ENCODE measurements at places on chromosomes 5 and 9. TPM values are rescaled to one million over a fixed set of nuclear protein-coding genes. Genes with fewer than 3 reads are reported as not detected.
A peak's percentile ranks its signal among the peaks of the same experiment; 100 is the strongest.

DNA sequence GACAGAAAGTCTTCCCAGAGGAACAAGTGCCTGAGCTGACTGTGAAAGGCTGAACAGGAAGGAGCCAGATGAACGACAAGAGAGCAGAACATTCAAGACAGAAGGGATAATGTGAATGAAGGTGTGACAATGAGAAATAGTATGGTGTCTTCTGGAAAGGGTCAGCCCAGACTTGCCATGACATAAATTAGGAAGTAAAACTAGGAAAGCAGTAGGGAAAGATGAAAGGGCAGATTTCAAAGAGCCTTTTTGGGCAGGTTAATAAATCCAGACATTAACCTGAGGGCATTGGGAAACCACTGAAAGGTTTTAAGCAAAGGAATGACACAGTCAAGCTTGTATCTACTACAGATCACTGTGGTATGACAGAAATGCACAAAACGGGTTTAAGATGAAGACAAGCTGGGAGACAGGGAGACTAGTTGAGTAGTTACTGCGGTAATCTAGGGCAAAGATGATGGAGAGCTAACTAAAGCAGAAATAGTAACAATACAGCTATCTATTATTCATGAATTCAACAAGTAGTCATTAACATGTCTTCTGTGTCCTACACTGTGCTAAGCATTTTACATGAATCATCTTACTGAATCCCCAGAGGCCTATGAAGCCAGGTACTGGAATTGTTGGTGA is 580.9 kb upstream of the WWC1 start:
- no peak for DNase-seq

DNA sequence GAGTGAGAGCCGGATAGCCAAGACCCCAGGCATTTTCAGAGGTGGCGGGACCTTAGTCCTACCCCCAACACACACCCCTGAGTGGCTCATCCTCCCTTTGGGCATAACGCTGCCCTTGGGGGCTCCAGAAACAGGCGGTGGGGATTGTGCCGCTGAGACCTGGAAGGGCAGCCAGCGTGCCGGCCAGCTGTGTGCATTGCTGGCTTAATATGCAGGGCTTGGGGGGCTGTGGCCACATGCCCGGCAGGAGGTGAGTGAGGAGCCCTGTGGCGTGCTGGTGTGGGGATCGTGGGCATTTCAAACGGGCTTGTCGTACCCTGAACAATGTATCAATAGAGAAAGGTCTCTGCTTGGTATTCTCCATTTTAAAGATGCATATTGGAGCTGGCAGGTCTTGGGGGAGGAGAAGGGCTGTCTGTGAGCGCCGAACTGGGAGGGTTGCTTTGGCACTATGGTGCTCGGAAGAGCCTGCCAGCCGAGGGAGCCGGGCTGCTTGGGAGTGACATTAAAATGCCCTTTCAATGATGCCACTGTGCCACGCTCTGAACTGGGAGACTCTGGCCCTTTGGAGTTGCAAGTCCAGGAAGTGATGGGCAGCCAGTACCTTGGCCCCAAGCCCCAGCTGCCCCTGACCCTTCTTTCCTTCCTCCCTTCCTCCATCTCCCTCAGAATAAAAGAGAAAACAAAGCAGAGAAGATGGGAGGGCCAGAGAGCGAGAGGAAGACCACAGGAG is 11.2 kb upstream of the OLFM1 start:
- no peak for DNase-seq

The NFIB gene
- total RNA-seq = not detected

GRCh38 chr9:127574072-127574993 is 37.7 kb upstream of the STXBP1 start:
- no peak for DNase-seq

DNA sequence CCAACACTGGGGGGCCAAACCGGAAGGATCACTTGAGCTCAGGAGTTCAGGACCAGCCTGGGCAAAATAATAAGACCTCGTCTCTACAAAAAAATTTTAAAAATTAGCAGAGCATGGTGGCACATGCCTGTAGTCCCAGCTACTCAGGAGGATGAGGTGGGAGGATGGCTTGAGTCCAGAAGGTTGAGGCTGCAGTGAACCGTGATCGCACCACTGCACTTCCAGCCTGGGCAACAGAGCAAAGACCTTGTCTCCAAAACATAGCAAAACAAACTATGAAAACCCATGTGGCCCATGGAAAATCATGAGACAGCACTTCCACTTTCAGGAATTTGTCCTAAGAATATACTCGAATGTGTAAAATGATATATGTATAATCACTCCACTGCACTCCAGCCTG is 6.1 kb downstream of the SETX start:
- DNase-seq = no peak

- DNase-seq = no peak
Measured at GRCh38 chr5:15715535-15715934, 215.6 kb downstream of the FBXL7 start.

- peak; percentile 86 for DNase-seq
Measured at GRCh38 chr9:129868872-129869486, 33.7 kb downstream of the USP20 start.

- DNase-seq = no peak
Measured at GRCh38 chr5:7096294-7096693, 299.6 kb upstream of the ADCY2 start.

- DNase-seq = no peak
Measured at GRCh38 chr5:82816926-82817325, 260.3 kb downstream of the TMEM167A start.

DNA sequence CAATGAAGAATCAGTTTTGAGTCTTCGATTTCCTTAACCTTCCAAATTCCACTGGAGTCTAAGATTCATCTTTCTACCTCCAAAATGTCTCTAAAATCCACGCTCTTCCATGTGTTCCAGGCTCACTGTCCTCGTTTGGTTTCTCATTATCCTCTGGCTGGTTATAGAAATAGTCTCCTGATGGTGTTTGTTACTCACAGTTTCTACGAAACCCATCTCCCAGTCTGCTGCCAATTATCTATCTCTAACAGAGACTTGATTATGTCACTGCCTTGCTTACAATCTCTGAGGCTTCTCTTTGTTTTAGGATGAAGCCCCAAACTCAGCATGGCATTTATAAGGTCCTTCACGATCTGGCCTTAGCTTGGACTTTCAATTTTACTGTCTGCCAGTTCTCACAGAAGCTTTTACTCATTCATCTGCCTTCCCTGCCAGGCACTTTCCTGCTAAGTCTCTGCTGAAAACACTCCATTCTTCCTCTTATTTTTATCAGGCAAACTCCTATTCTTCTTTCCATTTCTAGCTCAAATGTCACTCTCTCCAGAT is 339.6 kb upstream of the SGCD start:
- DNase-seq = no peak

GRCh38 chr9:131296906-131297500 is 7.5 kb downstream of the PLPP7 start:
- DNase-seq = no peak

DNA sequence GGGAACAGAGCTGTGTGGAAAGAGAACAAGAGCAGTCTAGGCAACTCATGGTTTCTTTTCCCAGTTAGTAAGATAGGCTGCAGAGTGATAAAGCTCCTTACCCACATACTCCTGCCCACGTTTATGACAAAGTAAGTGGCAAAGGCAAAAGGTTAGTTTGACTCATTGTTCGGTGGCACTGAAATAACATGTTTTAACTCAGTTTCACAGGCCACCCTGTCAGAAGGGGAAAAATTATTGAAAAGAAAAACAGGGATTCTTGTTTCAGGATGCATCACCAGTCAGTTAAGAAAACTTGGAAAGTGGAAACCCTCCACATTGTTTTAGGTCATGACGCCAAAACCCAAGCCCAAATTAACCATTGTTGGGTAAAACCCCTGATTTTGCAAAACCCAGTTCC is 22.3 kb upstream of the DAB2 start:
- no peak for DNase-seq

The ZNF883 gene
- 1.9 TPM for total RNA-seq

The NXNL2 gene
- not detected for total RNA-seq

The GPX8 gene
- total RNA-seq = not detected

DNA sequence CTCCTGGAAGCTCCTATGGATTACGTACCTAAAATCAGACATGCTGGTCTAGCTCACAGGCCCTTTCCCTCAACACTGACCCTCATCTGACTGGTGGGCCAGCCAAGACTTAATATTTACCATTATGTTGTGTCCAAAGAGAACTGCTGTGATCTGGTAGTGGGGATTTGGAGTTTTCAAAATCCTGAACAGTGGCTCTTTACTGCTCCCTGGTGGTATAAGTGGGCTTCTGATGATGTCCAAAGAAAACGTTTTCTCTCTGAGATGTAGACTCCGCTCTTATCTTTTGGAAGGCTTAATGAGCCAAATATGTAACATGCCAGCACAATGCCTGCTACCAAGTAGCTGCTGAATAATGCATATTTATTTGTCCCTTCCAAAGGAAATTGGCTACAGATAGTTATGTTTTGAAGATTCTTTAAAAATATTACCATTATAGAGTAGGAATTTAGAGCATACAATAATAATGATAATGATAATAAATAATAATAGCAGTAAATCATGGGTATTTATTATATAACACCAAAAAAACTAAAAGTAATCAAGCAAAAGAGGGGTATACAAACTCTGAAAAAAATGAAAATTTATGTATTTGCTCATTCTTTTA is 406.6 kb upstream of the TNC start:
- no peak for DNase-seq

The TBCA gene
- total RNA-seq = 233 TPM

The RNF44 gene
- 53.8 TPM for total RNA-seq

- peak; percentile 12 for DNase-seq
Measured at GRCh38 chr5:159163027-159163700, 46.2 kb downstream of the RNF145 start.

The TAF11L10 gene
- total RNA-seq = not detected

GRCh38 chr9:14542071-14542470 is 151.2 kb downstream of the ZDHHC21 start:
- no peak for DNase-seq

DNA sequence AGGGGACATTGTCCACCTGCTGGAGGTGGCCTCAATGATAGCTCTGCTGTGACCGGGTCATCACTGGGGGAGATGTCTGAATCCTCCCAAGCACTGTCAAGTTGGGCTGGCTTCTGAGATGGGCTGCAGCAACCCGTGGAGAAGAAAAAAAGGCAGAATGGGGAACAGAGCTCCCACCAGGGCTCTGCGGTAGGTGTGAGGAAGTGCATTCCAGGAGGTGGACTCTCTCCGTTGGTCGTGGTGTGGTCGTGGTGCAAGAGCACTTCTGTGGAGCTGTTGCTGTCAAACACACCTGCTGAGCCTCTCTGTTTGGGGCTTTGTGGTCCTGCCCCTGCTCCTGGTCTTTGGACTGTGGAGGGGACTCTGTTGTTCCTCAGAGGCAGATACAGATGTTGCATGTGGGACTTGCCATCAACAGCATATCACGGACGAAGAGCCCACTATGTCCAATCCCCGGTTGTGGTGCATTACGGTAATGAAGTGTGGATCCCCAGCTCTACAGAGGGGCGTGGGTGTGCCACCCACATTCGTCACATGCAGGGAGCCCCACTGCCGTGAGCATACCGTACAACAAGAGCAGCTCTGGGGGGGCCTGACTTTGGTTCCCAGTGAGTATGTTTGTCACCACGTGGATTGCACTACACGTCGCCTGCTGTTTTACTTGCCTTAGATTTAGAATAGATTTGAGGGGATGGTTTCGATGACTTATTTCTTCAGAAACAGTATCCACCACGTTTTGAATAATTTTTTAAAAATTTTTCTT is 36.0 kb upstream of the PITX1 start:
- no peak for DNase-seq

The PCDHB14 gene
- not detected for total RNA-seq

The MCTP1 gene
- total RNA-seq = 1.3 TPM

- DNase-seq = no peak
Measured at GRCh38 chr5:33105521-33105941, 335.2 kb upstream of the TARS1 start.

The ZNG1E gene
- total RNA-seq = 55.1 TPM

GRCh38 chr5:32505756-32506155 is 61.2 kb upstream of the ZFR start:
- no peak for DNase-seq

GRCh38 chr5:21391506-21391905 is 1403.5 kb upstream of the CDH18 start:
- DNase-seq = no peak

DNA sequence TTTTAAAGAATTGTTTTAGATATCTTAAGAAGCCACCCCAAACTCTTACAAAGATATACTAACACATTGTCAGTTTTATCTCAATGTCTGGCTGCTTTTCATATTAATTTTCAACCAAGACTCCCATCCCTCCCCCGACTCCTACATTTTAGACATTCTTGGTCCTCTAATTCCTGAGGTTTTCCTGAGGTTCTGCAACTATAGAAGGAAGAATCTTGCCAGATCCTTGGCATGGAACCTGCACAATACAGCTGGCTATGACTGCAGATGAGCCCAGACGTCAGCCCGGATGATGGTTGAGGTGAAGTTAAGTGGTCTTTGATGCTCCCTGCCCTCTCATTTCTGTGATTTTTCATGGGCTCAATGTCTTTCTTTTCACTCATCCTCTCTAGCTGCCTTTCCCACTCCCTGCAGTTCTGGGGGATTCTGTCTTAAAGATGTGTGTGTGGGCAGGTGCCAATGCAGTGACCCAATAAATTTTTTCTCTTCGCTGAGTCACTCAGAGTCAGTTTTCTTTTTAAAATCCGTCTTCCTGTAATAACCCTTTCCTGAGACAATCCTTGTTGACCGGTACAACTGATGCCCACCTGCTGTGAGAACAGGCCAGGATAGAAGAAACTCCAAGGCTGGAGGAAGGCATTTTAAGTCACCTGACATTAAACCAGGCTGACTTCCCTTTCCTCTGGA is 237.8 kb upstream of the GAS1 start:
- no peak for DNase-seq
